Caudate nucleus (tissue), 63 donors: ENCODE measurements at places on chromosomes 1 and 21.

- no peak for DNase-seq
Observed at GRCh38 chr1:32918179-32918578, 17.0 kb upstream of the TMEM54 start.

- DNase-seq: no peak
Observed at GRCh38 chr1:157035121-157035520, 10.4 kb downstream of the ARHGEF11 start.

- no peak for DNase-seq
Observed at GRCh38 chr1:93394514-93394913, 48.8 kb downstream of the DR1 start.

GRCh38 chr1:115467790-115468189, 129.7 kb upstream of the NGF start:
- no peak for DNase-seq

DNA sequence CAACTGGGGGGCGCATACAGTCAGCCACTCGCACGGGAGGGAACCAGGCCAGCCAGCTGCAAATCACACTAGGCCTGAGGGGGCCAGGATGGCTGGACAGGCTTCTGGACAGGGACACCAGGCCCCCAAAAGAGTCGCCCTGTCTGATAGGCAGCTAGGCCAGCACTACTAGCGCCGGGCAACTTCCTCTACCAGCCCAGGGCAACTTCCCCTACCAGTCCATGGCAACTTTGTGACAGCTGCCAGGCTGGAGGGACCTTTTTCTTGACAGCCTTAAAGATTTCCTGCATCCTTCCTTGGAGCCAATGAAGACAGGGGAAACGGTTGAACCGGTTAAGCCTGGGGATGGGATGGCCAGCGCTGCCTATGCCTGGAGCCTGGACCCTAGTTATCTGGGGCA, 5.1 kb downstream of the IFFO2 start:
- DNase-seq: no peak

- DNase-seq: no peak
Observed at GRCh38 chr1:28878796-28879195, 35.6 kb upstream of the EPB41 start.

- no peak for DNase-seq
Observed at GRCh38 chr1:110880708-110881374, 7.9 kb downstream of the CD53 start.
